ENCODE measurements at places on chromosomes 13 and 19.

DNA sequence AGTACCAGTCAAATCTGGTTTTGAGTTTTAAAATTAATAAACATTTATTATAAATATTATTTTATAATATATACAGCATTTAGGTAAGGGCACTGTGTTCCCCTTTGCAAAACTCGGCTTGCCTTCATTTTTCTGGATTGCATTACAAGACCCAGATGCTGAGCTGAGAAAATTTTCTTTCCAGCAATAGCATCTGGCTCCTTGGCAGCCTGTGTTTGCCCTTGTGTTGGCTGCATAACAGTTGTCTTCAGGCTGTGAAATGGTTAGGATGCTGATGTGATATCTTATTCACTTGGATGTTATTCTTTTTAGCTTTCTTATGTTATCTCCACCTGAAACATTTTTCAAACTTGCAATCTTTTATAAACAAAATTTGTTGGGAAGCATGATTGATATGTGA is 784.4 kb downstream of the DACH1 start:
- no peak for DNase-seq

- no peak for DNase-seq
These were observed 487.8 kb downstream of the KCTD12 start for GRCh38 chr13:76398425-76398824.

DNA sequence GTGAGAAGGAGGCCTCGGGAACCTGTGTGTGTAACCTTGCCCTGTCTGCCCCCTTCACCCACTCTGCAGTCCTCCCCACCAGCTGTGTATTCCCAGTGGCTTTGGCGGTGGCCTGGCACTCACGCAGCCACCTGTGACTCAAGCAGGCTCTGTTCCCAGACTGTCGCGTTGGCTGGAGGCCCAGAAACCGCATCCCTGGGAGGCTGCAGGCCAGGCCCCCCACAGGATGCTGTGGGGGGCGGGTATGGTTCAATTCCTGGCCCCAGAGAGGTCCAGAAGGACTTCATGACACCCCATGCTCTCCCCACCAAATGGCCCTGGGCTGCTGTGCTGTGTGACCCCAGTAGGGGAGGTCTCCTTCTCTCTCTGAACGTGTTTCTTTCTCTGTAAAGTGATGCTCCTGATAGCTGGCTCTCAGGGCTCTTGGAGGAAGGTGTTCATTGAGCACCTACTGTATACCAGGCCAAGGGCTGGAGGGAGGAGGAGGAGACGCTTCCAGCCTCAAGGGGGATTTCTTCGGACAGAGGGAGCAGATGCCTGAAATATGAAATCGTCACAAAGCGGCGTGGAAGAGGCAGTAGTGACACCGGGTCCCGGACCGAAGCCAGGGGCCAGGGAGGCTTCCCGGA is 1.9 kb upstream of the LINGO3 start:
- DNase-seq: no peak

DNA sequence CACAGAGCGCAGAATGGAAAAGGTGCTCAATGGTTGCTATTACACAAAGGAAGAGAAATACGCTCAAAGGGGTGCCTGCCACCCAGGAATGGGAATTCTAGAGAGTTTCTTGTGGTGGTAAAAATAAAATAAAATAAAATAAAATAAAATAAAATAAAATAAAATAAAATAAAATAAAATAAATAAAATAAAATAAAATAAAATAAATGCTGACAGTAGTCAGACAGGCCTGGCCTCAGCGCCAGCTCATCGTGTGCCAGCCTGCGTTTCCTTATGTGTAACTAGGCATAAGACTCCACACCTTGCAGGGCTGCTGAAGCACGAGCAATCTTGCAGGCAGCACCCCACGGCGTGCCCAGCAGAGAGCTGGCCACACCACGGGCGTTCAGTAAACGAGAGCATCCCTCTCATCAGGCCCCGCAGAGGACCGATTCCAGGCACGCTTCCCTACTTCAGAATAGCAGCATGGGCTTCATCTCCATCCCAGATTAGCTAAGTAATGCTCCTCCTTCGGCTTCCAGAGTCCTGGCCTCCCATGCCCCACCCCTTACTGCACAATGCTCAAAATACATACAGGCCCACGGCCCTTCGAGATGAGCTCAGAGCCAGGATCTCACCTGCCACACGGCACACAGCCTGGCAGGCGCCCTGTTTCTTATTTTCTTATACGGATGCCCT is 5.6 kb downstream of the NAPA start:
- no peak for DNase-seq

DNA sequence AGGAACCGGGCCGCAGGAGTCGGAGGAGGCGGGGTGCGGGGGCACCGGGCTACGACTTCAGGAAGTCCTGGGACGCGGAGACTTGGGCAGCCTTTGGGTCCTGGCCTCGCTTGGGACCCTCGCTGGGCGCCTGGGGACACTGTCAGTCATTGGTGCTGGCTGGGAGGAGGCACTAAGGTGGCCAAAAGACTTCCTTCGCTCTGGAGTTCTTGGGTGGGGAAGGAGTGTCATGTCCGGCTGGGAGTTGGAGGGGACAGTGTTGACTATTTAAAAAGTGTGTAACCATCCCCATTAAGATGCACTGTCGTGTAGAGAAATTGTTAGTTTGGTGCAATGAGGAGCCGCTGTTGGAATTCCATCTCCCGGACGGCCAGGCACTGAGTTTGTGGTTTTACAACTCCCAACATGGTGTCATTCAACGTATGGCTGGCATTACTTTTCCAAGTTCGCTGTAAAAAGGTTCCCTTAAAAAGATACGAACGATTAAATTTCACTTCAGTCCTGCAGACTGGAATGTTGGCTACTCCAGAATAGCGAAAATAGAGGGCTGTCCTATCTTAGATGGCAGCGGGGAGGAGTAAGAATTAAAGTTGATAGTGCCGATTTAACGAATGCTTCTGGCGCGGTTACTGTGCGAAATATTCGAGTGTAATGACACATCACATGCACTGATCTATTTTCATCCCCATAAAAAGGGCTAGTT is 776 bp downstream of the DNAJC3 start:
- DNase-seq: no peak

DNA sequence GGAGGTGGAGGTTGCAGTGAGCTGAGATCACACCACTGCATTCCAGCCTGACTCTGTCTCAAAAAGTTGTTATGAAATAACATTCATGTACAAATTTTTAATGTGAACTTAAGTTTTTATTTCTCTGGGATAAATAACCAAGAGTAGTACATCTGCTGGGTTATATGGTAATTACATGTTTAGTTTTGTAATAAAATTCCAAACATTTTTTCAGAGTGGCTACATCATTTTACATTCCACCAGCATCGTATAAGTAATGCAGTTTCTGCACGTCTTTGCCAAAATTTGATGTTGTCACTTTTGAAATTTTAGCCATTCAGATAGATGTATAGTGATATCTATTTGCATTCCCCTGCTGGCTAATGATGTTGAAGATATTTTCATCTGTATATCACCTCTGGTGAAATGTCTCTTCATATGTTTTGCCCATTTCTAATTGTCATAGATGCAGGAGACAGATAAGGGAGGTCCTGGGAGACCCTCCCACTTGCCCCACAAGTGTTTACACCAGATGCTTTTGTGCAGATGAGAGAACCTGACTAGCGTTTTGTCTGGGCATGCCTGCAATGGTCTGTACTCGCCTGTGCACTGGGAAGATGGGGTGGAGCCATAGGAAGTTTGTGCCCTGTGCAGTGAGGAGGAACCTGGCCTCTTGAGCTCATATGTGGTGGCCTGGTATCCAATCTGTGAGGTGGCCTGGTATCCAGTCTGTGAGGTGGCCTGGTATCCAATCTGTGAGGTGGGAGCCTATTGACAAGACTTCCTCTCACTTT is 12.7 kb upstream of the KBTBD6 start:
- no peak for DNase-seq

GRCh38 chr13:113777311-113778260 is 18.6 kb downstream of the TMEM255B start:
- DNase-seq: peak; percentile 96

DNA sequence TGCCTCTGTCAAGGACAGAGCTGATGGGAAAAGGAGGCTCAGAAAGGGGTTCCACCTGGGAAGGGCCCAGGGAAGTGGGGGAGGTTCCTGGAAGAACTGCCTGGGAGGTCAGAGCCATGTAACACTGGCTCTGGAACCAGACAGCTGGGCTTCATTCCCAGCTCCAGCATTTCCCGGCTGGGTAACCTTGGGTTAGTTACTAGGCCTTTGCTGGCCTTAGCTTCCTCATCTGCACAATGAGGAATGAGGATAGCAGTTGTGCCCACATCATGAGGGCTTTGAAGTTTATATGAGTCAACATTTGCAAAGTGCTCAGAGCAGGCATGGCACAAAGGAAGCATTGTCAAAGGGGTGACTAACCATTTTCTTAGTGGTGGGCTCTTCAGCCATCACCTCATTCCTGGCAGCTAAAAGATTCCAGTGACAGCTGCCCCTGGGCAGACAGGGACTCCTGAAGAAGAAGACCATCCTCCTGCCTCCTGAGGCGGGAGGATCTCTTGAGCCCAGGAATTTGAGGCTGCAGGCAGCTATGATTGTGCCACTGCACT is 1.7 kb upstream of the DNAJB1 start:
- no peak for DNase-seq

DNA sequence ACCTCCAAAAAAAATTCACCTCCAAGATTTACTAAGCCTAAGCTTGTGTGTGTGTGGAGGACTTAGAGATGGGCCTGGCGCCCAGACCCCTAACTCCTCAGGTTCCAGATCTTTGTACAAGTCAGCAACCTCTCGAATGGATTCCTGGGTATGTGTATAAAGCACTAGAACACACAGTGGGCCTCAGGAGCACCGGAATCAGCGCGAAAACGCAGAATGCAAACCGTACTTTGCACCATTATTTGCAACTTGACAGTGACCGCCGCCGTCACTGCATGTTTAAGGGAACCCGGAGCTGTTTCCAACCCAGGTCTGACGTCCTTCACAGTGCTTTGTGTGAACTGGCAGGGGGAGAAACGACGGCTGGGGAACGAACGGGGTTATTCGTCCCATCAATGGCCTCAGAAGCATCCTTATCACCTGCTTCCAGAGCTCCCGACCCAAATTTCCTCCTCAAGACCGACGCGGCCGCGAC is 688 bp downstream of the ZNF606 start:
- no peak for DNase-seq

GRCh38 chr13:33752597-33752996 is 65.4 kb upstream of the RFC3 start:
- no peak for DNase-seq

- DNase-seq: no peak
These were observed 250.9 kb downstream of the DLEU7 start for GRCh38 chr13:50592412-50593155.

GRCh38 chr19:8655340-8655709 is 24.9 kb downstream of the NFILZ start:
- no peak for DNase-seq

DNA sequence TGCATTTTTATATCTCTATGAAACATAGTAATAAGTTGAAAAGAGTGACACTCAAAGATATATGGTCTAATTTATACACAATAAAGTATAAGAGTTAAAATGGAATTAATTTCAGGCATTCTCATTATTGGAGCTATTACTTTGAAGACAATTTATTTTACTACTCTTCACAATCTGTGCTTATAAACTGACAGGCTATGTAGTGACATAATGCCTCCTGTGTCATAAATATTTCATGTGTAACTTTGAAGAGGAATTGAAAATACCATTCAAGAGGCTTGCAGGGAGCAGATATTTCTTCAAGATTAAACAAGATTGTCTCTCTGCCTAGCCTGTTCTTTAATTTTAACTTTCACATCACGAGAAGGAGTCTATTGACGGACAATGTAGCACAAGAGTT is 1881.5 kb upstream of the PCDH20 start:
- DNase-seq: no peak

DNA sequence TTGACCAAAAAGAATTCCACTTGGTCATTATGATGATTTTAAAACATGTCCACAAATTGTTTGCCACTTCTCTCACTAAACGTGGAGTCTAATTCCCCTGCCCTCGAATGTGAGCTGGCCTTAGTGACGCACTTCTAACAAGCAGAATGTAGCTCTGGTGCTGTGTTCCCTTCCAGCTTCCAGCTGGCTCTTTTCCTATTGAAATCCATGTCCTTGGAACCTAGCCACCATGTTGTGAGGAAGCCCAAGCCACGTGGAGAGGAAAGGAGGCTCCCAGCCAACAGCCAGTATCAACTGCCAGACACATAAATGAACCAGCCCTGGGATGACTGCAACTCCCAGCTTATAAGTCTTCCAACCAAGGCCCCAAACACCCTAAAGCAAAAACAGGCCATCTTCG is 23.6 kb upstream of the CEBPA start:
- DNase-seq: no peak

DNA sequence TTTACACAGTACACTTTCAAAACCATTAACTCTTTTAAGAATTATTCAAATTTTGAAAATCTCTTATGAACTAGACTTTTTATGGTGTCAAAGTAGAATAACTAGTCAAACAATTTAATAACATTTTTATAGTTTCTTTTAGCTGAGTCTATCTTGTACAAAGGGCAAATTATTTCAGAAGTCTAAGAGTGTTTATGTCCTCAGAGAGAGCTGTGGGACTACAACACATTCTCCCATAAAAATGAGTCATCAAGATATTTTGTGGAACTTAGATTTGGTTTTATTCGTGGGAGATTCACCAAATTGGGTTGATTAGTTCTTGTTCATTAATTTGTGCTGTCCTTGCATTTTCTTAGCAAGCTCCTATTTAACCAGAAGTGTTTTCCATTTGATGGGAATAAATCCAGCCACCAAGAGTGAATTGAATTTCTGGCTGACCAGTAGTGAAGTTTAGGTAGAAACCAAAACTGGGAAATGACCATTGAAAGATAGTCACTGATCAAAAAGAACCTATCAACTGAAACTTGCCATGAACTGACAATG is 291.0 kb downstream of the DLEU7 start:
- DNase-seq: no peak

DNA sequence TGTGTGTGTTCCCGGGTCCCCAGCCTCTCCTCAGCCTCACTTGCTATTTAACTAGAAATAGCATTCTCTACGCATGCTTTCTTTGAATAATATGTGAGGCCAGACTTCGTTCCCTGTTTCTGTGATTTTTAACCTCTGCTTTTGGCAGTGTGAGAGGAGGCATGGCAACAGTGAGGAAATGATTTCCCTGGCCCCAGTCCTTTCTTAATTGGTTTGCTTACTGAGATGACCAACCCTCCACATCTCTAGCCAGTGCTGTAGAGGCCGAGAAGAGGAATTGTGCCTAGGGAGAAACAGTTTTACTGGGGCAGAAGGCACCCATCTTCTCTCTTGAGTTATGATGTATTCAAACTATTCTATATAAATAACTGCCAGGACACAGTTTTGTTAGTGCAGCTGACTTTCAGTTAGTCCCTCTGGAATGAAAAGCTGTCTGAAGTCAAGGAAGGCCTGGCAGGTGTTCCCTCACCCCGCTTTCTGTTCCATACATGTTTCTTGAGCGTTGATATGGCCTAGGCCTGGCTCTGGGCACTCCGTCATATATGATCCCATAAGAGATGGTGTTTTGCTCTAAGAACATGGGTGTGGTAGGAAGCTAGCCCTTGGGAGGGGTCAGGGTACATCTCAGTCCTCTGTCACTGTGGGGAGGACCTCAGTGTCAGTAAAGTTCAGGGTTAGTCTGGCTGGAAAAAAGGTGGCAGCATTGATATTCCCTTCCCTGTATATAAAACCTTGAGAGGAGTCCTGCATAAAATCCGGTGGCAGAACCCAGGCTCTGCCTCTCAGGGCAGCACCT is 73.7 kb upstream of the NPAS1 start:
- DNase-seq: no peak

- no peak for DNase-seq
These were observed 462.9 kb downstream of the COG6 start for GRCh38 chr13:40118337-40118736.

- DNase-seq: no peak
These were observed 78.0 kb downstream of the LATS2 start for GRCh38 chr13:20983386-20983785.
